ENCODE measurements at places on chromosomes 3 and 15.

GRCh38 chr3:126464093-126464492, 11.6 kb downstream of the ZXDC start:
- no peak for DNase-seq

- no peak for DNase-seq
Measured at GRCh38 chr15:71362556-71362955, 247.3 kb downstream of the THSD4 start.

- DNase-seq = no peak
Measured at GRCh38 chr15:38600236-38600635, 35.6 kb upstream of the RASGRP1 start.

GRCh38 chr15:37820380-37821128, 113.9 kb upstream of the TMCO5A start:
- DNase-seq = no peak
